HS-5 (cell line): ENCODE measurements at places on chromosomes 5 and 9.

- peak; percentile 91 for DNase-seq
These were observed 4.0 kb downstream of the TSLP start for GRCh38 chr5:111075520-111075919.

DNA sequence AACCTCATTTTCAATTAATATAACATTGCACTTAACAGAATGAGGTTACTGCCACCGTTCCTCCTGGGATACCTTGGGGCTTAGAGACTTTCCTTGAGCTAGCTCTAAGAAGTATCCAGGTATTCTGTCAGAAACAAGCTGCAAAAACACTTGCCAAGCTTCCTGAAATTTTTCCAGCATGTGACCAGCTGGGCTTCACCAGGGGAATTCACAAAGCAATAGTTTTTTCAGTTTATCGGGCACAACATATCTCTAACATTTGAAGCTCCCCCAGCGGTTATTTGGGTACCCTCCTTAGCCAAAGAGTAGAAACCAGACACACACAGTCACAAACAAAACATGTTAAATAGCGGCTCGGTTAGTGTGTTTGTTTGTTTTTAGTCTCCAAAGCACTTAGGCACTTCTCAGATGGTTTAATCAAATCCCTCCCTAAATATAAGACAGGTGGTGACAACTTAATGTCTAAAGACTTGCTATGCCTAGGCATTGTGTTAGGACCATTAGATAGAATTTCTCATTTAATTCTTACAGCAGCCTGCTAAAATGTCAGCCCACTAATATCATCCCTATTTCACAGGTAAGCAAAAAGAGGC, 278.2 kb downstream of the GLIS3 start:
- no peak for DNase-seq

DNA sequence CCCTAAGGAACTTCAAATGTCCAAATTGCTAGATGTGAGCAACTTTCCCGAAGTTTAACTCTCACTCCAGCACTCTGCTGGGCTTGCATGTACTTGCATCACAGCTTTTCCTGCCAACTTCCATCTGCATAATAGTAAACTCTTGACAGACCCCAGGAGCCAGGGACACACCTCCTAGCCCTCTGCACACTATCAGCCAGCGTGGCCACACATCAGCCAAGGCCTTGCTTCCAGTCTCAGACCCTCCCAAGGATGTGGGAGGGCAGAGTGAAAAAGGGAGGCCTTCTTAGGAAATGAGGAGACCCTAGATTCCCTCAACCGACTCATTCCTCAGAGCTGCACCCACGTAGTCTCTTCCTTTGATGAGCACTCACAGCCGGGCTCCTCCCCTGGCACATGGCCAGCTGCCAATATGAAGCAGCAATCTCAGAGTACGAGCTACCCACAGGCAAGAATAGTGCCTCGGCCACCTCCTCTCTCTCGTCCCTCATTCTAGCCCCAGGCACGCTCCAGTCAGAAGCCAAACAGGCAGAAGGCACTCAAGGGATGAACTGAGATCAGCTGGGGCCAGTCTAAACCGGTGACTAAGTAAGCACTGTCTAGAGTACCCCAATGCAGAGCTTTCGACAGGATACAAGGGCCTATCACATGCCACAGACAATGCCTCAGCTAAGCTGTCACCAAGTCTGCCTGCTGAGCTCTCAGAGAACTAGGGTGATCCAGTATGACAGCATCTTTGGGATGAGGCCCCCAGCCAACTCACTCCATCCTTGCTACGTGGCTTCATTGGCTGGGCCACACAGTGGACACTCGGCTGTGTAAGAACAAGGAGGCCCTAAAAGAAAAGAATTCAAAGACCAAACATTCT, 2.3 kb downstream of the P4HA2 start:
- DNase-seq = peak; percentile 64

DNA sequence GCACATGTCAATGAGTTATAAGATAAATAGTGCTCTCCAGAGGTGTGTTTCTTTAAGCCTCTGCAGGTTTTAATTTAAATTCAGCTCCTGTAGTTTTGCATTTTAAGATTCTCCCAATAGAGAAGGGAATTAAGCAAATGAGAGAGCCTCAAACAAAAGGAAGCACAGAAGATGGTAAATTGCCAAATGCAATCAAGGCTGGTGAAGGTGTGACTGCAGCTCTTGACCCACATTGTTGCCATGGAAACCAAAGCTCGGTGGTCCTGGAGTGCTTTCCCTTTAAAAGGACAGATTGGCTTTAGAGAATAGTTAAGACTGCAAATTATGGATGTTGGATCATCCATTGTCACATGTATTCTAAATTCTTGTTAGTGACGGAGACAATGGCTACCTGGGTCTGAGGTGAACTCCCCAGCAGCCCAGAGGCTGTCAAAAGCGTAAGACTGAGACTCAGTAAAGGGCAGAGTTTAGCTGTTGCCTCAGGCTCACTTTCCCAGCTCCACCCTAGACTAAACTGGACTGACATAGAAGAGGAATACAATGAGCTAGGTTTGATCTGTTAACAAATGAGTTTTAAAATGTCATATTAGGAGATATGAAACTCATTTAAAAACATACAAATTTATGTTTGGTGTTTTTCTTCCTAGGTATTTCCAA, 12.3 kb downstream of the GAPT start:
- DNase-seq = no peak

DNA sequence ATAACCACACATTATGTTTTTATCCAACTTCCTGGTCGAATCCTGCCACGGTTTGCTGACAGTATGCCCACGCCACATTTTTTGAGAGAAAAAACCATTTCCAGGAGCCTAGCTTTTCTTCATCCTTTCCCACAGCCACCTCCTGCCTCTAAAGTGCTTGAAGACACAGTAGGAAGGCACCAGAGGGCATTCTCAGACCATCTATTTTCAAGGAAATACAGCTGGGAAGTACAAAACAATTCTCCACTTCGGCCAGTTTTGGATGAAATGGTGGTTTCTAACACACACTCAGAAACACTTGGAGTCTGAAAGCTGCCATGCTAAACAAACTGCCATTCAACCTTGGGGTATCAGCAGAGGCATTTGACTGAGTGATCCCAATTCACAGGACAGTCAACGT, 86.3 kb upstream of the RPS23 start:
- no peak for DNase-seq

DNA sequence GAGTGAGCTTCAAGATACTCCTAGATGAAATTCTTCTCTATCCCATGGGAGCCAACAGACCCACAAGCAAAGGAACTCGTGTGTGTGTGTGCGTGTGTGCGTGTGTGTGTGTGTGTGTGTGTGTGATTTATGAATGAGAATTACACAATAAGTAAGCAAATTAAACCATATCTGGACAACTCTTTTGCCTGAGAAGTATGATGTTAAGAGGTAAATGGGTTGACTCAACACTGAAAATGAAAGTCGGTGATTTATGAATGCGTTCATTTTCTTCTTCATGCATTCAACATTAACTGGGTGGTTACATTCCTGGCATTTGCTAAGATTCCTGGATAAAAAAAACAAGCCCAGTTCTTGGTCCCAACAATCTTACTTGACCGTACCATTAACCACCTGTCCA, 171.3 kb upstream of the ZNF462 start:
- DNase-seq = no peak
